ENCODE measurements at places on chromosomes 12 and 14. TPM values are rescaled to one million over a fixed set of nuclear protein-coding genes. Genes with fewer than 3 reads are reported as not detected.
A peak's percentile ranks its signal among the peaks of the same experiment; 100 is the strongest.

GRCh38 chr12:115871714-115872113, 405.8 kb downstream of the MED13L start:
- no peak for DNase-seq

- no peak for DNase-seq
Observed at GRCh38 chr14:70183991-70184390, 4.8 kb downstream of the SLC8A3 start.

- no peak for DNase-seq
Observed at GRCh38 chr12:9143137-9143536, 27.4 kb upstream of the A2M start.

- DNase-seq = no peak
Observed at GRCh38 chr12:18653465-18653864, 84.3 kb downstream of the PLCZ1 start.

DNA sequence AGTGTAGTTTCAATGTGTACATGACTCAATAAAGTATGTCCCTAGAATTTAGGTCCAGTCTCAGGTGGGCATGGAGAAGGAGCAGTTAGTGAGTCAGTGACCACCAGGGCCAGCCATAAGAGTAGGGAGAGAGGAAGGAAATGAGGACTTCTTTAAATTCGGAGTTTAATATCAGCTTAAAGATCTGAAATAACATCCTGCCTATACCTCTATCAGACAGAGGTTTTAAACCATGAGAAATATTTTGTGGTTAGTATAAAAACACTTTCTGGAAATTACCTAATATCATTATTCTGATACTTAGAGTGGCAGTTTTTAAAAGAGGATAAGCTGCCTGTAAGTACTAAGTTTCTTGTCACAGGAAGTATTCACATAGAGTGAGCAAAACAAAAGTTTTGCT, 61.7 kb upstream of the ST8SIA1 start:
- DNase-seq = no peak

DNA sequence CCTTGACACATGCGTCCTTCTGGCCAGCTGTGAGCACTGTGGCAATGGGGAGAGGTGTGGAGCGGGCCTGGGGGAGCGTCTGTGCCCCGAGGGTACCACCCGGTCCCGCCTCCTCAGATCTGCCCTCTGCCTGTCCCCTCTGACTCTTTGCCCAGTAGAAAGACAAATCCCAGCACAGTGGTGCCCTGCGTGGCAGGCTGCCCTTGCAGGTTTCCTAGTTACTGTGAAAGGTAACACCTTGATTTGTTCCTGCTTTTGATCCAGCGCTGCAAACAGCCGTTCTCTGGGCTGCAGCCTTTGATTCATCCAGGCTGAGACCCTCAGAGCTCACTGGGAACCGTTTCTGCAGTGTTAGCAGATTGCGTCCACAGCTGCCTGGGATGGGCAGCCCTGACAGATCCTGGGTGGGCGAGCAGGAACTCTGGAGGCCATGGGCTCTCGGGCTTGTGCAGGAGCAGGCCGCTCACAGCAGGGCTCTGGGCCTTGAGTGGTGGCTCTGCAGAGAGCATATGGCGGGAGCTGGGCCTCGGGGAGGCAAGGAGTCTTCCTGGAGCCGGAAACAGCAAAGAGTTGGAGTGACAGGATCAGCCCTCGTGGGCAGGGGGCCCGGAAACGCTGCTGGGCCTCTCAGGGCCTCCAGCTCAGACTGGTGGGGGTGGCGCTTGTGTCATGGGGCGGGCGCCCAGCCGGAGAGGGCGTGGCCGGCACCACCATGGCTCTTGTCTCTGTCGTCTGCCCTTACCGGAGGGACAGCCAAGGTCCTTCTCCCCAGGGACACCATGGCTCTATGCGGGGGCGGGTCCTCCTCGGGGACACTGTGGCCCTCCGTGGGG, 16.6 kb downstream of the FBRSL1 start:
- DNase-seq = peak; percentile 40

GRCh38 chr14:91127401-91127801, 13.5 kb downstream of the DGLUCY start:
- DNase-seq = no peak

DNA sequence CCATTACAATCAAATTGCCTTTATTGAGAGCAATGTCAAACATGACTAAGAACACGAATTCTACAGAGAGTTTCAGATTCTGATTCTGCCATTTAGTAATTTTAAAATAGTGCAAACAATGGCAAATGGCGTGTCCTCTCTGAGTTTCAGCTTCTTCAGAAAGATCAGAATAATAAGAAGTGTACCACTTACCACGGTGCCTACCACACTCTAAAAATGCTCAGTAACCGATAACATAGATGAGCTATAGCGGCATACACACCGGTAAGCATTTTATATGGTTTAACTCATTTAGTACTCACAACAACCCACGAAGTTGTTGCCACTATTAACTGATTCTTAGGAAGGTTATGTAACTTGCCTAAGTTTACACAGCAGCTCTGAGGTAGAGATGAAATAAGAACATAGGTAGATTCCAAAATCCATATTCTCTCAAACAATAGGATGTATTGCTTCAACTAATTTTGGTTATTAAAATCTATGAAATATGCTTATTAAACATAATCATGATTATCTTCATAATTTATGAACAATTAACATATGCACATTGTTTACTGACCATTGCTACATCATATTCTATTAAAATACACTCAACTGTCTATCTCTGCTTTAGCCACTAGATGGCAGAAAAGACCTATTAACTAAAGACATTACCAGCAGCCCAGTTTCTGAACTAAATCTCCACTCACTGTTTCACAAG, 38.3 kb downstream of the SLC6A15 start:
- peak; percentile 20 for DNase-seq

DNA sequence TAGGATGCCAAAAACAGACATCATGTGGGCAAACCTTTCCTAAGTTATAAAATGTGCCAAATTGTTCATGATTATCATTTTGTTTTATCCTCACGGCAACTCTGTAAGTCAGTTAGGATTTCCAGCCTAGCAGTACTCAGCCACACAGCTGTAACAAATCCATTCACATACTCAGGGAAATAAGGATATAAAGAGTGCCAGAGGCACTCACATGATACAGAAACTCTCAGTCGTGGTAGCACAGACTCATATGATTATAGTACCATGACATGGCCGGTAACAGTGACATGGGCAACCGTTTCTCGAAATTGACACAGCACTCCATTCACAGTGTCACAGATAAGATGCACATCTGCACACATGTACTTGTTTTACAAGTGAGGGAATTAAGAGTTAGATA, 344.2 kb downstream of the LRIG3 start:
- no peak for DNase-seq

Gene ESPL1
- polyA plus RNA-seq = 0.40 TPM

Data from naive B cell (primary cell).